ENCODE measurements at places on chromosomes 3 and 15.

GRCh38 chr3:178518660-178519396 is 17.4 kb upstream of the KCNMB2 start:
- DNase-seq, result no peak

GRCh38 chr15:62858343-62858742 is 184.2 kb upstream of the TPM1 start:
- no peak for DNase-seq

DNA sequence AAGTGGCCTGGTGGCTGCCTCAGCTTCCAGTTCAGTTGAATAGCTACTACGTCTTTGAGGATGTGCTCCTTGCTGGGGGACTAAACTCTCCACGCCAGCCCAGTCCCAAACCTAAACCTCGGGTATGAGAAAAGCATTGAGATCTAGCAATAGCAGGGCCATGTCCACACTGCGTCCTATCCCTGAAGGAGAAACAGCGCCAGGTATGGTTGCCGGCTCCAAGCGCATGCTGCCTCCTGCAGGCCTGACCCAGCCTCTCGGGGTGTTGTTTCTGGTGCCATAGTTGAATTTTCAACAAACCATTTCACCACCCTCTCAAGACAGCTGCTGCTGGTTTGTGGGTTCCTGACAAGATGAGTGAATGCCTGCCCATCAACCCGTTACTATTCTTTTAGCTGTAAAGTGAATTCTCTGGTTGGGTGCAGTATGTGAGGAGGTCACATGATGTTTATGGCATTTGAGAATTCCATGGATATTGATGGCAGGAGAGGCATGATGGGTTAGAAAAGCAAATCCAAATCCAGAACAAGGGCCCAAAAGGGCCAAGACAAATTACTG is 13.0 kb upstream of the SLC28A1 start:
- DNase-seq, result no peak

- no peak for DNase-seq
These were observed 73.0 kb upstream of the FRMD4B start for GRCh38 chr3:69458803-69459365.

DNA sequence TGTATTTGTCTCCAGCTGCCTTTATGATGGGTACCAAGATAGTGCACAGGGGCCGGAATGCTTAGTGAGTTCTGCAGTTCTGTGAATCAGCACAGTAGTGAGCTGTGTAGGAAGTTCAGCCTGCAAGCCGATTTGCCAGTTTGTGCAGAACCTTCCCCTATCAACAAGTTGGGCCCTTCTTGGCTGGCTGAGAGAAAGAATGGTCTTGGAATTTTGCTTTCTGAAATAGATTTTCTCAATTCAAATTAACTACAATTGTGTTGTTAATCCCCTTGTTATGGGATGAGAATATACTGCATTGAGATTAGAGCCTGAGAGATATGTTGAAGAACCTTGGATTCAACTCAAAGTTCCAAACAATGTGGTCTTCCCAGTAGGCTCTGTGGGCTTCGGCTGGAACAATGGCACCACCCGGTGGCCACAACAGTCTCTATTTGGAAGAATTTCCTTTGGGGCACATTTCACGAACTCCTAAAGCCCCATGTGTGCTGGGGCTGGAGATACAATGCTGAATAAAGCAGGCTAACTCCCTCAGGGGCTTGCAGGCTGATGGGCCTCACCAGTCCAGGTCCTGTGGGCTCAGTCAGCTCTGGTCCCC is 59.1 kb downstream of the TRIM42 start:
- DNase-seq, result no peak

GRCh38 chr3:13086531-13086981 is 13.3 kb upstream of the IQSEC1 start:
- DNase-seq, result no peak

GRCh38 chr15:47196048-47196447 is 521.3 kb upstream of the SEMA6D start:
- peak; percentile 21 for DNase-seq

DNA sequence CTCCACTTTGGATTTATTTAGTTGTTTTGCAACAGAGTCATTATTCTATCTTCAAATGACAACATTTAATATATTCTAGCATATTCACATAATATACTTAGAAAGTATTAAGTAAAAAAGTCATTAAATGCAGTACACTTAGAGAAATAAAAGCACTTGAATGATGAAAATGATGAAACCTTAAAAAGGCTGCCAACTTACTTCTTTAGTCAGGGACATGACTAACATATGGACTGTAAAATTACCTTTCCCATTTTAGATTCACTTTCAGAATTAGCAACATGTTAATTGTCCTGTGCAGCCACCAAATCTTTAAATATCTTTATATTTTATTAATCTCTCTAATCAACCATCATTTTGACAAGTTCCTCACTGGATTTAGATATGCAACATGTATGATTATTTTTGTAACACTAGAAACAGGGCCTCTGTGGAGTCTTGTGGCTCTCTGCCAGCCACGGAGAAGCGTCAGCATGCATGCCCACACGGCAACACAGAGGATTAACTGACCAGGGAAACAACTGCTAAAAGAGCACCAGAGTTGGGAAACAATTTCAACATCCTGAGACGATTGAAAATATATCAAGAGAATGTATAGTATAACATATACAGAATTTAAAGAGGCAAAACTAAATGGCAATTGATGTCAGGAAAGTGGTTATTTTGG is 95.7 kb downstream of the ANO10 start:
- DNase-seq, result no peak

DNA sequence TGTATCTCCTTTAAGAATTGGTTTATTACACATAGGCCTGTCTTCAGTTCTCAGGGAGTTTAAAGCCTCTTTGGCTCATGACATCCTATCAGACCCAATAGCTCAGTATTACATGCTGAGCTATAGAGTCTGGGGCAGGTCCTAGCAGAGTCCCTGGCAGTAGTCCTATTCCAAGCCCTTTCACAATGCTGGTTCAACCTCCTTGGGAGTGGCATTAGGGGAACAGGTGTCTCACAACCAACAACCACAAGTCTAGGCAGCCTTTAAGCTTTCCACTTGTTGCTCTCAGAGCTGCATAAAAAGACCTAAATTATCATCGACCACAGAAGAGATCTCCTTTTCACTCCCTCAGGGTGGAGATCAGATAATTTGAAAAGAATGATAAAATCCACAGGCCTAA is 22.8 kb upstream of the C2CD4B start:
- no peak for DNase-seq

GRCh38 chr15:87609894-87610293 is 646.6 kb downstream of the NTRK3 start:
- DNase-seq, result no peak

DNA sequence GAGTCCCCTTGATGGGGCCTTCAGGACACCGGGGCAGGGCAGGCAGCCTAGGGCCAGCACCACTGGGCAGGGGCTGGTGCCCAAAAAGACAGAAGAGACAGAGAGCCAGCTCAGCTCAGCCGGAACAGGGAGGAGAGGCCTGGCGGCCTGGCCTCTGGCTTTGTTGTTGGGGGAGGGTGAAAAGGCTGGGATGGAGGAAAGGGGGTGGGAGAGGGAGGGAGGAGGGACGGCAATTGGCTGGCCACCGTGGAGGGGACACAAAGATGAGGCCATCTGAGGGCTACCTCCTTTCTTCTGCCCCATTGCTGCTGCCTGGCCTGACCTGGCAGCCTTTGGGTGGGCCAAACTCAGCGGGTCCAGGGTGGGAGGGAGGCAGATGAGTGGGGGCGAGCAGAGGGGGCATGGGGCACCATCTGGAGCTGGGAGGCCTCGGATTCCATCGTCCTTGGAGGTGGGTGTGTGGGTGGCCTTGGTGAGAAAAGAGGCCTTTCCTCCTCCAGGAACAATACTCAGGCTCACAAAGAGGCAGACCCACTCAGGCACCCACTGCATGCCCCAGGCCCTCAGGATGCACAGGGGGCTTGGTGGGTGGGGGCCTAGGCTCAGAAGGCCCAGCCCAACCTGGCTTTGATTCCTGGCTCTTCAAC is 9.3 kb downstream of the EFCC1 start:
- DNase-seq, result no peak

GRCh38 chr15:65056868-65057548 is 10.8 kb downstream of the RASL12 start:
- DNase-seq, result no peak

DNA sequence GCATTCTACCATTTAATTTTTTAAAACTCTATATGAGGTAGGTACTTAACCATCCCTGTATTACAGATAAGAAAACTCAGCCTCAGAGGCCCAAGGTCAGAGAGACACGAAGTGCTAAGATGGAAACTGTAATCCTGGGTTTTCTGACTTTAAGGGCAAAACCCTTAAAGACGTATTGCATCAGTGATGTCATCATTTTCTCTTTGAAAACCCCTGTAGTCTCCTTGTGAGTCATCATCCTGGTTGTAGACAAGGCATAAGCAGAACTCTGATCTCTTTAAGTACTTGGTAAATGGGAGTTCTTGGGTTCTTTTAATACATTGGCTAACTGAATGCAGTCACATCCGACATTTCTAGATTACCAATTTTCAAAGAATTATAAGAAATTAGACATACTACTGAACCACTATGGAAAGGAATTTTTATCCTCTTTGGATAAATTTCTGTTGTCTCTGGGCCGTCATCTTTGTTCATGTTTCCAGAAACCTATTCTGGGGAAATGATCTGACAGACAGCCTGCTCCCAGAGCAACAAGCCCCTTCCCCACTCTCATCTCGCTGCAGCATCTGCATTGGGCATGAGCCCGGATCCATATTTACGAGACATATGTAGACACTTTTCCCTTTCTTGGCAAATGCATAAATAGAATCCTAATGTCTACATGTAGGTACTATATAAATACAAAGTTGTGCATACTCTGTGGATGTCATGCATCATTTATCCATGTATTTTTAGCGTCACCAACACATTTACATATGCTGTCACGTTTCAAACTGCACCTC is 48.7 kb upstream of the MDFIC2 start:
- no peak for DNase-seq

DNA sequence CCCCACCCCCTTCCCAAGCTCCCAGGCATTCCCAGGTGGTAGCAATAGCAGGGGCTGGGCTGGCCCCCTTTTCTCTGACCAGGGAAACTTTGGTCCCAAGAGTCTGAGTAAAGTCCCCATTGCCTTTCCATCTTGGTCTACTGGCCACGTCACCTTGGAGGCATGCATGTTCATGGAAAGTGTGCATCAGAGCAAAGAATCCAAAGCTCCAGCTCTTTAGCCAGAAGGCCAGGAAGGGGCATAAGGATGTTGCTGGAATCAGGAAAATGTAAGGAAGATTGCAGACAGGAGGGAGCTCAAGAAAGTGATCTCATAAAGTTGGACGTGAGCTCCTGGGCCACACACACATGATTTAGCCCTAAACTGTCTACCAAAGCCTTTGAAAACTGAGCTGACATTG is 63.6 kb downstream of the KBTBD12 start:
- DNase-seq, result no peak

Measured in CD4-positive, alpha-beta T cell treated with Interleukin-2 at 100 ng/mL for 4 hours (primary cell).